ENCODE measurements at places on chromosomes 3 and 15.

DNA sequence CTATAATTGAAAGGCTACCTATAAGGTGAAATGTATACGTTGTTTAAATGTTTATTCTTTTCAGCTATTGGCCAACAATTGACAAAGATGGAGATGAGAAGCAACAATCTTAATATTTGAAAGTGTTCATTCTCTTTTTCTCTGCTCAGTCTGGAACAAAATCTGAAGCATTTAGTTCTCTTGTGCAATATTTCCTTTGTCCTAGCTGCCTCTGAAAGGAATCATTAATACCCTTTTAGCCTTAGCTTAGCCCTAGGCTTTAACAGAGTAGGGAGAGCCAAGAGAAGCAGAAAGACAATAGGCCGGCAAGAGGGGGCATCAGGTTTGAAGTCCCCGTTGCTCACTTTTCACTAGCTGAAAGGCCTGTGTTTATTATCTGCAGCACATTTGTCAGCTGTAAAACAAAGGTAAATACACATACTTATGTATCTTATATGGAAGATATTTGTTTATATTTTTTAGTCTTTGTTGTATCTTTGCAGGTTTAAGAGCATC lies 422.5 kb upstream of the SEMA6D start:
- H3K27ac ChIP-seq: no peak overlapping the region
- no peak overlapping the region for H3K4me3 ChIP-seq
- no peaks in the 10 kb centered on the region for H3K4me1 ChIP-seq
- no peak for DNase-seq

DNA sequence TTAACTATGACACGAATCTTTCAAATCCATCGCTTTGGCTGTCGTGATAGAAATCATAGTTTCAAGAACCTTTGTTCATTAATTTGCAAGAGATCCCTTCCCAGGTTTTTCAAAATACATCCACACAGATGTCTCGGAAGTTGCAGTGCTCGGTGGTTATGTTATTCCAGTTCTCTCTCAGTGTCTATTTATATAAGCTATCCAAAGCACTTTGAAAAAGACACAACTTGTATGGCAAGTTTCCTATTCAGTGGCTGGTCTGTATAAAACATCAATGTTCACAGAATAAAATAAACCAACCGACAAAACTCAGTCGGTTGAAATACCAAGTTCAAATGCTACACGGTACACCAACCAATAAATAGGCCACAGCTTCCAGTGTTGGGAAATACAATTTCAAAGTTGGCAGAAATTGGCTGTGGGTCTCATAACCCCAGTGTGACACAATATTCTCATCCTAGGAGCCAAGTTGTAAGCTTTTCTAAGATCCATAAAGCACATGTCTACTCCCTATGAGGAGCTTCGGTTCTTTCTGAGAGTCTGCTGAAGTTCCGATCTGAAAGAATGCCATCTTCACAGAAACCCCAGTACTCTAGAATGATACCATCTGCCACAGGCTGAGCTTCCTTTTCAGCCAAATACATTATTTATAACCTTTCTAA lies 23.7 kb downstream of the SATB1 start:
- no peaks in the 10 kb centered on the region for H3K27me3 ChIP-seq
- no peak for DNase-seq
- peak overlapping the region; percentile 16 for H3K27ac ChIP-seq
- peaks cover 17% of the 10 kb centered on the region for H3K36me3 ChIP-seq
- H3K4me3 ChIP-seq: no peak overlapping the region

DNA sequence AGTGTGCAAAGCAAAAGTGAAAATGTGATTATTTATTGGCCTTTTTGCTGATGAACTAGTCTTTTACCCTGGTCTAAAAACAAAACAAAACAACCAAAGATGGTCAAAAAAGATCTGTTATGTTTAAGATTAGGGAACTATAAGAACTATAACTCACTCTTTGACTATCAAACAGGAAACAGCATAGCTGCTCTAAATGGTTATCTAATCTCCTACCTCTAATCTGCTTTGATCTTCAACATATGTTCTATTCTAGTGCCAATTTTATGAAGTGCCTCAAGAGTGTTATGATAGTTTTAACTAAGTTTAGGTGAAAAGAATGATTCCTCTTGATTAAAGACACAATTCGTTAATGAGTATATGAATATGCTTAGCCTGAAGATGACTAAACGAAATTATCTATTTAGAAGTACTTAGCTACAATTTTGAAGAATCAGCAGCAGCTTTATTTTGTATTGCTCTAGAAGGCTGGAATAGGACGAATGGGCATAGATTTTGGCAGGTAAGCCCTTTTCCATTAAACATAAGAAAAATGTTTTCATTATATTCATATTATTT lies 46.0 kb downstream of the SETD2 start:
- no peaks in the 10 kb centered on the region for H3K27me3 ChIP-seq
- no peak overlapping the region for H3K4me3 ChIP-seq
- peaks cover 26% of the 10 kb centered on the region for H3K4me1 ChIP-seq

DNA sequence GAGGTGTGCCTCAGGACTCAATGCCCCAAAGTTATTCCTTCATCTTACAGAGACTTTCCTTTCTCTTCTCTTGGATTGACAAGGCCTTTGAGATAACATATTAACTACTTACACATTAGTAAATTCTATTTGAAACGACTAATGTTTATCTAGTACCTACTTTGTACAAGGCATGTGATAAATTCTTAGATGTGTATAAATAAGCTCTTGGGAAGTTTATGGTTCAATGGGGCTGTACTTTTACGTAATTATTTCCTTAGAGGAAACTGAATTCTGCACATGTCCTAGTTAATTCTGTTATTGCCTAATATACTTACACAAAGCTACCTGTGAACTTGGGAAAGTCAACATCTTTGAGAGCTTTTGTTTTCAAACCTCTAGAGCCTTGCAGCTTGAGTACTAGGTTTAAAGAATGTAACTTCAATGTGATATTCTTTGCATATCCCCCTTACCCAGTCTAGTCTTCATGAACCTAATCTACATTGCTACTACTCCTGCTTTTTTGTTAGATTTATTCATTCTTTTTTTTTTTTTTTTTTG lies 58.5 kb upstream of the RAP2B start:
- H3K4me3 ChIP-seq: no peak overlapping the region
- no peaks in the 10 kb centered on the region for H3K4me1 ChIP-seq
- H3K36me3 ChIP-seq: peaks cover 3% of the 10 kb centered on the region

DNA sequence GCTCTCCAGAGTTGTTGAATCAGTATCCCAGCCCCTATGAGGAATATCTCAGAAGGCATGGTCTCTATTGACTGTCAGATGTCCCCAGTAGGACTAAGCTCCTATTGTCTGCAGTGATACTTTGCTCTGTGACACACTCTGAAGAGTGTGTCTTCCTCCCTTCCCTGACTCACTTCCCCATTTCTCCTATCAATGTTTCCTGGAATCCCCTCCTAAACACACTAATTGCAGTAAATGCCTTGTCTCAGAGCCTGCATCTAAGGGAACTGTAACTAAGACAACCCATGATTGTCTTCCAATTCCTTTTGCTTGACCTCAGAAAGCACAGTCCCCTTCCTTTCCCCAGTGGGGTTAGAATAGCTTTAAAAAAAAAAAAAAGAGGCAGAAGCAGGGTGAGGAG lies 397.3 kb upstream of the PROK2 start:
- no peak for DNase-seq
- H3K27ac ChIP-seq: no peak overlapping the region
- H3K4me1 ChIP-seq: no peaks in the 10 kb centered on the region
- no peak overlapping the region for H3K4me3 ChIP-seq

GRCh38 chr3:73459711-73460110 lies 165.0 kb downstream of the PDZRN3 start:
- no peaks in the 10 kb centered on the region for H3K4me1 ChIP-seq
- H3K27ac ChIP-seq: no peak overlapping the region
- DNase-seq: no peak
- H3K4me3 ChIP-seq: no peak overlapping the region
- H3K27me3 ChIP-seq: no peaks in the 10 kb centered on the region

DNA sequence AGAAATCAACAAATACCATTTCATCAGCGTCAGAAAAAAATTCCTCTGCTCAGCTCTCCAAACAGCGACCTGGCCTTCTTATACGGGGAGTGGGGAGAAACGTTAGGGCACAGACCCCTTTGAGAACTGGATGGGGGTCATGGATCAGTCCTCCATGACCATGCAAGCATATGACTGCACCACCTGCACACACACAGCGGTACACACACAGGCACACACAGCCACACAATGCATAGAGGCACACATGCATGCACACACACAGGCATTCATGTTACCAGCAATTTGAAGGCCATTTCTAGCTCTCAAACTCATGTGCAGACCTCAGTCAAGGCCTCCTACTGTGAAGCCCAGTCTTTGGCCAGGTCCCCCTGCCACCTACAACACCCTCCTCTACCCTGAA lies 50.2 kb downstream of the SLC41A3 start:
- H3K4me1 ChIP-seq: no peaks in the 10 kb centered on the region
- no peaks in the 10 kb centered on the region for H3K27me3 ChIP-seq
- peaks cover 2% of the 10 kb centered on the region for H3K36me3 ChIP-seq
- H3K27ac ChIP-seq: no peak overlapping the region

DNA sequence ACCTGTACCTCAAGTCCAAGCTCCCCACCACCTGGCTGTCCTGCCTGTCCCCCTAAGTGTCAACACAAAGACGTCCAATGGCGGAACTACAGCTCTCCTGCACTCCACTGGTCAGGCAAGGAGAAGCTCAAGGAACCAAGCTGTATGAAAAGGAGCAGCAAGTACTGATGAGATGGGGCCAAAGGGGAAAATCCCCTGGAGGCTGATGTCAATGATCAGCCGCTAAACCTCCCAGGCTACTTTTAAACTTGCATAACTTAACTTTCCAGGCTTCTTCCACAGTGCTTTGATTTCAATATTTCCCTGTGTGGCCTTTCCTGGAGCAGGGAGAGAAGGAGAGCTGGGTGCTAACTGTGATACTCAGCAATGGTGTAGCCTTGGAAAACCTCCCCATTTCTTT lies 35.0 kb downstream of the TM4SF4 start:
- H3K4me1 ChIP-seq: peaks cover 9% of the 10 kb centered on the region
- H3K36me3 ChIP-seq: no peaks in the 10 kb centered on the region
- peaks cover 6% of the 10 kb centered on the region for H3K27me3 ChIP-seq
- H3K4me3 ChIP-seq: no peak overlapping the region
- H3K27ac ChIP-seq: no peak overlapping the region

DNA sequence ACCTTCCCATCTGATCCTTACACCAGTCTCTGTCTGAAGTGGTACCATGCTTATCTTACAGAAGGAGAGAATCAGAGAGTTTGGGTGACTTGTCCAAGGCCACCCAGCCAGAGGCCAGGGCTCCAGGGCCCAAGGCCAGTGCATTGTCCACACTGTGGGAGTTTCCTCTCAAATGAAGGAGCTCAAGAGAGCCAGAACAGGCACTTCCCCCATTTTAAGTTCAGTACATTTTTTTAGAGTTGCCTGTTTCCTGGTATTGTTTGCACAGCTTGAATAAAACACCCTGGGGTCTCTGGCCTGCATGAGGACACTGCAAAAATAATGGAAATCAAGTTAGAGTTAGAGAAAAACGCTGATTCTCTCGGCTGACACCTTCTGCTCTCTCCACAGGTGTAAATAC lies 284.0 kb downstream of the SQOR start:
- H3K27me3 ChIP-seq: no peaks in the 10 kb centered on the region
- H3K4me1 ChIP-seq: no peaks in the 10 kb centered on the region
- no peaks in the 10 kb centered on the region for H3K36me3 ChIP-seq

GRCh38 chr3:15405448-15406050 lies 21.8 kb downstream of the METTL6 start:
- DNase-seq: peak; percentile 28
- peaks cover 9% of the 10 kb centered on the region for H3K4me1 ChIP-seq
- H3K36me3 ChIP-seq: peaks cover 16% of the 10 kb centered on the region
- H3K27me3 ChIP-seq: no peaks in the 10 kb centered on the region

DNA sequence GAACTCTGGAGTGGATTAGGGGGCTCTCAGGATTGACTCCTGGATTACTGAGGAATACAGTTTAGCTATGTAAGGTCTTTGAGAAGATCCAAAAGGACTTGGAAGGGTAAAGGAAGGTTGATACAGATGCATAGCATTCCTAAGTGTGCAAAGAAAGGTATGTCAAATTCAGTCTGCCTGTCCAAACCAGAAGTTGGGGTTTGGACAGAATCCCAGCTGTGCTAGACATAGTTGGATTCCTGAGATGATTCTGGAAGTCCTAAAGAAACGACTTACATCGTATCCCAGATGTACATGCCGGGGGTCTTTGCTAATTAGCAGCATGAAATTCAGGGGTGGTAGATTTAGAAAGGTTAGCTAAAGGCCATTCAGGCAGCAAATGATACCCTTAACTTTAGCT lies 97.7 kb upstream of the TSPAN3 start:
- H3K27ac ChIP-seq: no peak overlapping the region
- peaks cover 3% of the 10 kb centered on the region for H3K36me3 ChIP-seq
- no peak overlapping the region for H3K4me3 ChIP-seq
- DNase-seq: no peak
- H3K27me3 ChIP-seq: no peaks in the 10 kb centered on the region
- H3K4me1 ChIP-seq: peaks cover 13% of the 10 kb centered on the region

GRCh38 chr3:25143356-25144025 lies 284.6 kb upstream of the RARB start:
- no peaks in the 10 kb centered on the region for H3K27me3 ChIP-seq
- H3K36me3 ChIP-seq: no peaks in the 10 kb centered on the region
- H3K4me1 ChIP-seq: no peaks in the 10 kb centered on the region
- H3K4me3 ChIP-seq: no peak overlapping the region
- DNase-seq: no peak
- H3K27ac ChIP-seq: no peak overlapping the region

DNA sequence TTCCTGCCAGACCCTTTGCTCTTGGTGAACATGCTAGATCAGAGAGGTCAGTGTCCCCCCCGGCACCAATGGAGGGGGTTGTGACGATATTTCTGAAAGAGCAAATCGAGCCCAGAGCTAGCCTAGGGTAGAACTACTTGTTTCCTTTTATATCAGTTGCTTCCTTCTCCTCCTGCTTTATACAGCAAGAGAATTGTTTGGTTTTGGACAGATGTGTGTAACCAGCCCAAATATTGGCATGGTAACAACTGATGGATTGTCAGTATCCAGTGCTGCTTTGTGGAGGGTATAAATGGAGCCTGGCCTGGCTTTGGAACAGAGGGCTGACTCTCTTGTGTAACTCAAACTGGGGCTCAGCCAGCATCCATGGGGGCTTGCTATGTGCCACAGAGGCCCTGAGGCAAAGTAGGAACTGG lies 27.2 kb downstream of the SNX1 start:
- peaks cover 3% of the 10 kb centered on the region for H3K4me1 ChIP-seq
- no peak overlapping the region for H3K4me3 ChIP-seq
- no peak overlapping the region for H3K27ac ChIP-seq
- H3K27me3 ChIP-seq: no peaks in the 10 kb centered on the region
- H3K36me3 ChIP-seq: peaks cover 83% of the 10 kb centered on the region

DNA sequence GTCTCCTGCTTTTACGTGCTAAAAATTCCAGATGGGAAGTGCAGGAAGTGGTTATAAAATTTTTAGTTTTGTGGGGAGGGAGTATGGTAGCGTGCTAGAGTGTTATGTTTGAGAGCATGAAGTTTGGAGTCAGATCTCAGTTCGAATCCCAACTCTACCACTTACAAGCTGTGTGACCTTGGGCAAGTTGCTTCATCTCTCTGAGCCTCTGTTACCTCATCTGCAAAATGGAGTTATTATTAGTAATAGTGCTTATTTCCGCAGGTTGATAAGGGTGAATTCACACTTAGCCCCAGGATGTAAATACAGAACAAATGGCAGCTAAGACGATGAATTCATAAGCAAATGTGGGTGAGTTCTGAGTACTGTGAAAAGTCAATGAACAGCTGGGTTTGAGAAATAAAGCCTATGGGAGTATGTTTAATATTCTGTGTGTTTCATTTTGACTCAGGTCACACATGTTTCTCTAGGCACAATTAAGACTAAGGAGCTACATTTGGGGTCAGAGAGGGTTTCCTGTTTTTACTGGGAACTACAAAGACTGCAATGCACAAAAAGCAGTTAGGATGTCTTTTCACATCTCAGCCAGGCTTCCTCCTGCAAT lies 73.1 kb upstream of the FEZF2 start:
- H3K4me1 ChIP-seq: peaks cover 3% of the 10 kb centered on the region
- no peak overlapping the region for H3K27ac ChIP-seq
- H3K36me3 ChIP-seq: no peaks in the 10 kb centered on the region
